ENCODE measurements at places on chromosomes 16 and 17. TPM values are rescaled to one million over a fixed set of nuclear protein-coding genes. Genes with fewer than 3 reads are reported as not detected.

The PROCA1 gene
- 28.7 TPM for total RNA-seq

GRCh38 chr17:52648995-52649394 is 490.5 kb upstream of the CA10 start:
- no peaks in the 10 kb centered on the region for H3K36me3 ChIP-seq
- no peak for DNase-seq
- H3K4me1 ChIP-seq, result no peaks in the 10 kb centered on the region
- H3K27me3 ChIP-seq, result no peaks in the 10 kb centered on the region
- no peak overlapping the region for H3K27ac ChIP-seq
- no peak overlapping the region for H3K4me3 ChIP-seq

DNA sequence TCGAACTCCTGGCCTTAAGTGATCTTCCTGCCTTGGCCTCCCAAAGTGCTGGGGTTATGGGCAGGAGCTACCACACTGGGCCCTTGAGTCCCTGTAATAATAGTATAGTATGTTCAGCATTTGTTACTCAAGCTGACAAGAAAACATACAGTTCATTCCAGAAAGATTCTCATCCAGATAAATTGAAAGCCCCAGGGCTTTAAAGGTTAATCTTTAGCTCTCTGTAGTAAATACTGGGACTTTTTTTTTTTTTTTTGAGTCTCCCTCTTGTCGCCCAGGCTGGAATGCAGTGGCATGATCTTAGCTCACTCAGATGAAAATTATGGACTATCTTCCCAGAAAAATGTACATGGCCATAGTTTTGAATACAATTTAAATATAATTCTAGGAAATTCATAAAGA is 11.0 kb downstream of the BRCA1 start:
- H3K36me3 ChIP-seq, result peaks cover 23% of the 10 kb centered on the region
- no peaks in the 10 kb centered on the region for H3K4me1 ChIP-seq
- H3K27ac ChIP-seq, result no peak overlapping the region
- no peaks in the 10 kb centered on the region for H3K27me3 ChIP-seq
- DNase-seq, result no peak

GRCh38 chr17:17186051-17186450 is 20.1 kb downstream of the PLD6 start:
- no peaks in the 10 kb centered on the region for H3K27me3 ChIP-seq
- peaks cover 35% of the 10 kb centered on the region for H3K36me3 ChIP-seq
- peaks cover 20% of the 10 kb centered on the region for H3K4me1 ChIP-seq
- peak overlapping the region; percentile 34 for H3K4me3 ChIP-seq
- no peak for DNase-seq

The SOCS7 gene
- total RNA-seq, result 28.1 TPM

DNA sequence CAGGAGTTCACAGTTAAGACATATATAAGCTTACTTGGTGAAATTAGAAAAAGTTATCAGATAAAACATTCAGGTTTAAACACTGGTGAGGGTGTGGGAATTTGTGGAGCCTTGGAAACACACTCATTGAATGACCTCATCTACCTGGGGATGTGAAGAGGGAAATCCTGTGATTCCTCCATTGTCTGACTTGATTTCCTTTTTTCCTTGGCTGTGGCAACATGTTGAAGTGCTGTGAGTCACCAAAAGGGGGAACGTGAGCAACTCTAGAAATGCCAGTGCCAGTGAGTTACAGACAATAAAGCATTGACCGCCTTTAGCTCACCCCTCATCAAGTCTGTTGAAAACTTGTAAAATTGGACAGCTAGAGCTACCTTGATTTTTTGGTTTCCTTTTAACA is 1.8 kb downstream of the HMOX2 start:
- DNase-seq, result peak; percentile 66
- no peak overlapping the region for H3K4me3 ChIP-seq
- H3K36me3 ChIP-seq, result no peaks in the 10 kb centered on the region
- no peaks in the 10 kb centered on the region for H3K27me3 ChIP-seq

The KRTAP3-1 gene
- not detected for total RNA-seq

GRCh38 chr17:54945231-54945630 is 23.2 kb downstream of the COX11 start:
- H3K4me3 ChIP-seq, result no peak overlapping the region
- peaks cover 62% of the 10 kb centered on the region for H3K36me3 ChIP-seq
- no peak for DNase-seq
- no peak overlapping the region for H3K27ac ChIP-seq
- H3K27me3 ChIP-seq, result no peaks in the 10 kb centered on the region

Data from endodermal cell (in vitro differentiated cells).